NCI-H1694 (cell line): ENCODE measurements at places on chromosomes 12 and 14.

- no peak for DNase-seq
Observed at GRCh38 chr14:87901236-87901635, 91.7 kb downstream of the GALC start.

DNA sequence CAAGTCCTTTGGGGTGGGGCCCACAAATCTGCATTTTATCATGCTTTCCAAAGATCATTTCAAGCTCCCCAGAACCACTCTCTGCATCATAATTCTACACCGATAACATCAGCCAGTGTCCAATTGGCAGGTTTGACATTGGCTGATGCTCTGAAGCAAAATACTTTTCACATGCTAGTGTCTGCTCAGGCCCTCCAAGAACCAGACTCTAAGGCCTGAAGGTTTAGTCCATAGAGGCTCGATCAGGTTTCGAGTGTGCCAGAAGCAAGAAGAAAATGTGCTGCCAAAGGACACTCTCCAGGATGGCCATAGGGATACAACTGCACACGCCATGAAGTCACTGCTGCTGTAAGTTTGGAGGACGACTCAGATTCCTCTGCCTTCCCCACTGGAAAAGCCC is 280.3 kb downstream of the KSR2 start:
- DNase-seq: no peak

DNA sequence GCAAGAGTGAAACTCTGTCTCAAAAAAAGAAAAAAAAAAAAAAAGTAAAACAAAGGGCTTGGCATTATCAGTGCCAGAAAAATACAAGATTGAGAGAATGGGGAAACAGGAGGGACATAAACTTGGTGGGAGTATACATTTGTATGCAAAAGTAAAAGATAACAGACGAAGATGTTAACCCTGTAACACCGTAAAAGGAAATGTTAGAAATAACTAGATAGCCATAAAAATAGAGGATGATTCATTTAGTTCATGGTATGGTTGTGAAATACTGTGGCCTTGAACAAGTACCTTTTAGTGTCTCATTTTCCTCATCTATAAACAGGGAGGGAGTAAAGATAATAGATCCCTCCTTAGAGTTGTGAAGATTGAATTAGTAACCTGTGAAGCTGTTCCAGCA is 33.3 kb downstream of the ATP2A2 start:
- no peak for DNase-seq

- no peak for DNase-seq
Observed at GRCh38 chr14:104446611-104447010, 133.0 kb upstream of the C14orf180 start.

DNA sequence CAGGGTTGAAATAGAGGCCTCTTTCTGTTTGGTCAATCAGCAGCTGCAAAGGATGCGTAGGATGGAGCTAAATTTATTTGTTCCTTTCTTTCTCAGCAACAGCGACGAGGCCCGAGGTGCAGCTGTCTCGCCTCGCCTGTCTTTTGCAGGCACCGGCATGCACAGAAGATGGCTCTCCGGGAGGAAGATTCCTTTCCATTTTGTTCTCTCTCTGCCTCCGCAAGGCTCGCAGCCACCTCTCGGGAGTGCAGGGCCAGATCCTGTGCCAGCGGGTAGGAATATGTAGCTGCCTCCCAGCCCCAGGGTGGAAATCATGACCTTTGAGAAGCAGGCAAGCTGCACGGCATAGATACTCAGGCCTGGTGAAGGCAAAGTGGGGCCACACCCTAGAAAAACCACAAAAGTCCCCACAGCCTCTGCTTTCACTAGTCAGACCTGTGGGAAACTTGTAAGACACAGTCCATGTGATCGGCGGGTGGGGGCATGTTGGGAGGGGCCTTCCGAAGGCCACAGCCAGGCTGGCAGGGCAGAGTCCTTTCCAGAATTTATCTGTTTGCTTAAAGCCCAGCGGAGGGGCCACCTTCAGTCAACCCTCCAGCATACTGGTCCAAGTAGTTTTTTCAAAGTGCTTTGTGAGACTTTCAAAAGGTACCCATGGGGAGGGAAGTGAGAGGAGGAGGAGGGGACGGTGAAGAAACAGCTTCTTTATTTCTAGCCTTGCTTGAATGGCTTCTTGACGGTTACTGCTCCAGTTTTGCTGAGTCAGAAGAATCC is at the start of gene MAP1LC3B2:
TSS of gene MAP1LC3B2 (plus strand) at position 220 of the 774 bp plus-strand sequence. CDS start 16,562 bp downstream, outside the sequence.
- DNase-seq: no peak
